ENCODE measurements at places on chromosomes 3 and 15. TPM values are rescaled to one million over a fixed set of nuclear protein-coding genes. Genes with fewer than 3 reads are reported as not detected.

MOBP gene
- not detected for total RNA-seq

SLC38A3 gene
- not detected for total RNA-seq

TMEM40 gene
- total RNA-seq = not detected

CELSR3 gene
- 15.6 TPM for total RNA-seq

PLA2G4E gene
- not detected for total RNA-seq

FAM174B gene
- 1.4 TPM for total RNA-seq

FRMD5 gene
- 0.26 TPM for total RNA-seq

GPR176 gene
- total RNA-seq = 0.14 TPM

Measured in activated naive CD8-positive, alpha-beta T cell treated with anti-CD3 and anti-CD28 coated beads, Interleukin-2, amount 10 ng/mL, durations not matched to agents 7 days and 5 days (primary cell).